ENCODE measurements at places on chromosomes 4 and X. TPM values are rescaled to one million over a fixed set of nuclear protein-coding genes. Genes with fewer than 3 reads are reported as not detected.

The UCHL1 gene
- total RNA-seq = 8.6 TPM

The PALLD gene
- 99.7 TPM for total RNA-seq

The PABPC1L2B gene
- total RNA-seq = not detected

The PSMD10 gene
- 37.1 TPM for total RNA-seq

The C1QTNF7 gene
- 12.2 TPM for total RNA-seq

The NDP gene
- not detected for total RNA-seq

The DRP2 gene
- not detected for total RNA-seq

The F11 gene
- total RNA-seq = not detected

The NAA11 gene
- total RNA-seq = not detected

The CLCN4 gene
- total RNA-seq = 0.04 TPM

The PROM1 gene
- 6.7 TPM for total RNA-seq

All from esophagus squamous epithelium (tissue), 5 donors.